ENCODE measurements at places on chromosomes 1 and 21. TPM values are rescaled to one million over a fixed set of nuclear protein-coding genes. Genes with fewer than 3 reads are reported as not detected.
A peak's percentile ranks its signal among the peaks of the same experiment; 100 is the strongest.

DNA sequence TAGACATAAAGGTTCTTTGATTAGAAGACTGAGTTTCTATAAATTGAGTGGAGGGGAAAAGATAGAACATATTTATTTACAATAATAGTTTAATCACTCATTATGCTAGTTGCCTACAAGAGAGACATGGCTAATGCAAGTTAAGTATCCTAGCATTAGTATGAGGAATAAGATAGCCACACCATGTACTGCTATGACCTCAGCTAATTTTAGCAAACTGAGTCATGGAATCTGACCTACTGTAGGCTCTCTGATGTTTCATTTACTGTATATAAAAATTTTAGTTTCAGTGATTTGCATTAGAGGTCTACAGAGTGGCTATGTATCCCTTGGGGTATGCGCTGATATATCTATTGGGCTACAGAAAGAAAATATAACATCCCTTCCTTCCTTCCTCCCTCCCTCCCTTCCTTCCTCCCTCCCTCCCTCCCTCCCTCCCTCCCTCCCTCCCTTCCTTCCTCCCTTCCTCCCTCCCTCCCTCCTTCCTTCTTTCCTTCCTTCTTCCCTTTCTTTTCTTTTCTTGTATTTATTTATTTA lies 5.8 kb downstream of the AGL start:
- DNase-seq, result no peak

DNA sequence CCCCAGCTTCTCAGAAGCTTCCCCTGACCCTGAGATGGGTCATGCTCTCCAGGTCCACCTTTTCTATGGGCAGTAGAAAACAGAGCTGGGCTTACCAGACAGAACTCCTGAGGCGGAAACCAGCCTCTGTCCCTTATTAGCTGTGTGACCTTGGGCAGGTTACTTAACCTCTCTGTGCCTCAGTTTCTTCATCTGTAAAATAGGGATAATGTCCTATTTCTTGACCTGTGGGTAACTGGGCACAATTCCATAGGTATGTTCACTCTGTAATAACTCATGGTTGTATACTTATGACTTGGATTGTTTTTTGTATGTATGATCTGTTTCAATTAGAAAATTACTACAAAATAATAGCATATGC lies 57.1 kb upstream of the EDN2 start:
- DNase-seq, result no peak

DNA sequence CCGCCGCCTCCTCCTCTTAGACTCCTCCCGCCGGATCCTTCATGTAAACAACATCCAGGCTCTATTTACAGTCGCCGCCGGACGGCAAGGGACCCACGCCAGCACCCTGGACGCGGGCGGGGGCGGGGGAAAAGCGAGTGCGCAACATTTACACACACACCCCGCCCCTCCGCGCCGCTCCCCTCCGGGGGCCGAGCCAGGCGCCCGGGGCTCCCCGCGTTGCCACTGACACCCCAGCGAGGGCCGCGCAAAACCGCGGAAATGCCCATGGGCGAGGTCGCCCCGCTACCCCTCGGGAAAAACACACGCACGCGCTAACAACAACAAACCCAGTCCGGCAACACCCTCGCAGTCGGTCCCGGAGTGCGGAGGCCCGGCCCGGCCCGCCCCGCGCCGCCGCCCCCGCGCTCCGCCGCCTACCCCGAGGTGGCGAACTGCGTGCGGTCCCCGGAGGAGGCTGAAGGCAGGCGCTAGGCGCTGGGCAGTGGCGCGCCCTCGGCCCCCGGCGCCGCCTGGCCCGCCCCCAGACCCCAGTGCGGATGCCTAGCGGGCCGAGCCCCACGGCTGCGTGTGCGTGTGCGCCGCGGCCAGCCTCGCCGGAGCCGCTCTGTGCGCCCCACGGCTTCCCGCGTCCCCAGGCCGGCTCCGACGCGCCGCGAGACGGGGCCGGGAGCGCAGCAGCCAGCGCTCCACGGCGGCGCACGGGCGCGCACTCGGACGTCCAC lies 81.1 kb upstream of the AK4 start:
- no peak for DNase-seq

DNA sequence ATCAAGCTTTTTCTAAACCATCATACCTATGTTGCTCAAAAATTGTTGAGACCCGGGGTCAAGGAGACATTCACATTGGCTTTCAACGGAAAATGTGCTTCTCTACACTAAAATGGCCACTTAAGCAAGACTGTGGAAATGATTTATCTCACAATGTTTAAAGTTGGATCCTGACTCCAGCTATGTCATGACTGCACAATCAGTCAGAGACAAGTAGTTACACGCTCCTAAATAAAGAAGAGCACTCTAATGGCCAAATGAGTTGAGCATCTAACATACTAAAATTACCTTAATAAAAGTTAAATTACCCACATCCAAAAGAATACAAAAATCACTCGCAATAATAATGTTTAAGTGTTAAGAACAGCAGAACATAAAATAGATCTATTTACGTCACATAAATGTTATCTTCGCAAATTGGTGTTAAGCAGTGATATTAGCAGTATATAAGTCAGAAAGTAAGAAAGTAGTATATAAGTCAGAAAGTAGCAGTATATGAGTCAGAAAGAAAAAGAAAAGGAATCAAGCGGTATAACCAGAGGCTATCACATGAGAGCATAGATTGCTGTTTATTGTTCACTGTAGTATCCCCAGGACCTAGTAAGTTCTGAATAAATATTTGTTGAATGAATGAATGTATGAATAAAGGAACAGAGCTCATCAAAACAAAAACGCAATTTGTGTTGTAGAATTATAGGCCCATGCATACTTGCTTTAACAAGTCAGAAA lies 28.4 kb downstream of the ZNF281 start:
- DNase-seq, result no peak

DNA sequence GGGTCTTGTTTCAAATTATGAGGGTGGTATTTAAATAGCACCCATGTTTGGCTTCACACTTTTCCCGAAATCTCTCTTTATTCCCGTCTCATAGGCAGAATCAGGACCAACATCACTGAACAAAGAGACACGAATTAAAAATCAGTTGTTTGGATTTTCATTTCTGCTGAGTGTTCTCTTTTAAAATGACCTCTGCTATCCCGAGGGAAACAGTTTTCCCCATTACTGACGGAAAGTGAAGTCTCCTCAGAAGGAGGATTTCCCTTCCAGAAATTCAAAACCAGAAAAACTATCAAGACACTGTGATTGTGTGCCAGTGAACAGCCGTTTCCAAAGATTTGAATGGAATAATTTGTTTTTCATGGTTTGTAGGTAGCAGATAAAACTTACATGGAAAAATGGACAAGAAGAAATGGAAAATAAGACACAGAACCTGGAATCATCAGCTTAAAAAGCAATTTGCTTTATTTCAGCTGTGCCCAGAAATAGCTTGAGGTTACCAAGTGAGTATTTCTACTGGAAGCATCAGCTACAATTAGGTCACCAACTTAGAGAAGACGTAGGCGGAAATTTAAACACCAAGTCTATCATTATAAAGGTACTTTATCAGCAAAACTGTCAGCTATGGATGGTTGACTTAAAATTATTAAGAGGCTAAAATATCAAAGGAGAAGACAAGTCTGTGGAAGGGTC lies 68.5 kb downstream of the RUNX1 start:
- DNase-seq, result no peak

DNA sequence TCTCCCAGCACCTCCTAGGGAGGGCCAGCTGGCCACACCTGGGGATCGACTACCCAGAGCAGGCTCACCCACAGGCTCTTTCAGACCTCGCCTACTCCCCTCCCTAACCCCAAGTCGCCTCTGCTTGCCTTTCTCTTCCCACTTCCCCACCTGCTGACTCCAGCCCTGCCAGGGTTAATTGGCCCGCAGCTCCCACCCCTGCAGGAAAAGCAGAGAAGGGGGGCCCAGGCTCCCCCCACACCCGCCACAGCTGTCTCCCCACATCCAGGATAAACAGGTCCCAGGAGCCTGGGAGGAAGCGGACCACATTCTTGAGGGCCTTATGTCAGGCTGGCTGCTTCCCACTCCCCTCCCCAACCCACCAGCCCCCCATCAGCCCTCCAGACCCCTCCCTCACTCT lies 45.0 kb downstream of the TAS1R2 start:
- DNase-seq, result no peak

DNA sequence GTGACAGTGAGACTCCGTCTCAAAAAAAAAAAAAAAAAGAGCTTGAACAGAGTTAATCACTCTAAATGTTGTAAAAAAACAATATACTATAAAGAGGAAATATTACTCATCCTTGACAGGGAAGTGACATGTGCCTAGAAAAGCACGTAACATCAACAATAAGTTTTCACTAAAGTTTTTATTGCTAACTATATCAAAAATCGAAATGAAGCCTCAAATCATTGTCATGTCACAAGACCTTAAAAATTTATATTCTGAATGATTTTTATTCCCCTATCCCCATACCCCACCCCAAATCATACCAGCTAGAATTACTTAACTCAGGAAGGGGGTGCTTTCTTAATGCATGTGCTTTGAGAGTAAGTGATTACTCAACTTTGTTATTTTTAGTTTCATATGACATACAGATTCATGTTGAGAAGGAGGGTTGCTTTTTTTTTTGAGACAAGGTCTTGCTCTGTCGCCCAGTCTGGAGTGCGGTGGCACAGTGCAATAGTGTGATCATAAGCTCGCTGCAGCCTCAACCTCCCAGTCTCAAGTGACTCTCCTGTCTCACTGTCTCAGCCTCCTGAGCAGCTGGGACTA lies 53.6 kb upstream of the MUTYH start:
- DNase-seq, result no peak

DNA sequence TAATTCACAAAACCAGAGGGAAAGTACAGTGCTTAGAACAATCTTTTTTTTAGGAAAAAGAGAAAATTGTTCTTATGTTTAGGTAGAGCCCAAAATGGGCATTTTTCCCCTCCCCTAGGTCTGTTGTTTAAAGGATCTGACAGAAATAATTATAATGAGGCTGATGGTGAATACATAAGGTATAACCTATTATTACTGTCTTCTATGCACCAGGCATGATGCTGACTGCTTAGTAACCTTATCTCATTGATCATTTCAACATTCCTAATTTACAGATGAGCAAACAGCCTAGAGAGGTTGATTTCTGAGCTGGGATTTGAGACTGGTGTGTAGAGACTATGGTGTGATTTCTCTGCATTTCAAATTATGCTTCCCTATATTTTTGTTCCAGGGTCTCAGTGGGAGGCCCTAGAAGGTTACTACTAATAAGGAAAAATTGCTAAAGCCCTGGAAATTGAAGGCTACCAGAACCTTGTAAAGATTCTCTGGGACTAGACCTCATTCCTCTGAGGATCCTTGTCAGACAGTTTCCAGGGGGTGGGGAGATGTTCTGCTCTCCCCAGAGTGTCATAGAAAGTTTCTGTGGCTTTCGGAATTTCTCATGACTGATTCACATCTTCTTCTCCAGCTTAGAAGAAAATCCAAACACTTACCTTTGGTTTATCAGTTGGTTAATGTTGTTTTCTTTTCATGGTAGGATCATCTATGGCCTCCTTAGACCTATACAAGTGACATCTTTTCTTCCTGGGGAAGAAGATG lies 44.9 kb downstream of the ROR1 start:
- no peak for DNase-seq

DNA sequence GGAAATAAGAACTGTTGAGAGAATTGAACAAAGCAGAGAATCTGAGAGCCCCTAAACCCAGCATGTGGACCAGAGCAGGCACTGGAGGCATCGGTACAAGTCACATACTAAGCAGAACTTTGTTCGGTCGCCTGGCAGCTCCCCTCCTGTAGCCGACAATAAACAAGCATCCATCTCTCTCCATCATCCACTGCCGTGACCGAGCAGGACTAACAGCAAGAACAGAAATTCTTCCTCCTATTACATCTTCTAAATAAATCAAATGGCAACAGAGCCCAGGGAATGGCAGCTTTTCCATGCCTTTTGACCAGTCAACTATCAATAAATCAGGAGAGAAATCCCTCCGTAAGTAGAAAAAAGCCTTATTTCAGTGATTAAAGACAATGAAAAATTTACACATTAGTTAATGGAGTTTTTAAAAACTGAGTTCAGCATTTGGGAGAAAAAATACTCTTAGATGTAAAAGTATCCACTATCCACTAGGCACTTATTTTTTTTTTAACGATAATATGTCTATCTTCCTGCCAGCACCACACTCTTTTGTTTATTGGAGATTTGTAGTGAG lies 36.5 kb downstream of the PTPN14 start:
- no peak for DNase-seq

DNA sequence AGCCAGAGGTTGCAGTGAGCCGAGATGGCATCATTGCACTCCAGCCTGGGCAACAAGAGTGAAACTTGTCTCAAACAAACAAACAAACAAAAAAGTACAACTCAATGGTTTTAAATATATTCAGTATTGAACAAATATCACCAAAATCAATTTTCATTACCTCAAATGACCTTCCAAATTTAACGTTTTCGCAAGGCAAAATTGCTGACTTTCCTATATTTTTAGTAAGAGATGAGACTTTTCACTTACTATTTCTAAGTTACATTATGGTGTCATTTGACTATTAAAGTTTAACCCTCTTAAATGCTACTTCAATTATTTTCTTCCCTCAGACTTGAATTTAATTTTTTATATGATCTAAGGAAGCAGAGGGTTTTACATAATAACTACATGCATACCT lies 23.0 kb upstream of the ABCB10 start:
- DNase-seq, result no peak

DNA sequence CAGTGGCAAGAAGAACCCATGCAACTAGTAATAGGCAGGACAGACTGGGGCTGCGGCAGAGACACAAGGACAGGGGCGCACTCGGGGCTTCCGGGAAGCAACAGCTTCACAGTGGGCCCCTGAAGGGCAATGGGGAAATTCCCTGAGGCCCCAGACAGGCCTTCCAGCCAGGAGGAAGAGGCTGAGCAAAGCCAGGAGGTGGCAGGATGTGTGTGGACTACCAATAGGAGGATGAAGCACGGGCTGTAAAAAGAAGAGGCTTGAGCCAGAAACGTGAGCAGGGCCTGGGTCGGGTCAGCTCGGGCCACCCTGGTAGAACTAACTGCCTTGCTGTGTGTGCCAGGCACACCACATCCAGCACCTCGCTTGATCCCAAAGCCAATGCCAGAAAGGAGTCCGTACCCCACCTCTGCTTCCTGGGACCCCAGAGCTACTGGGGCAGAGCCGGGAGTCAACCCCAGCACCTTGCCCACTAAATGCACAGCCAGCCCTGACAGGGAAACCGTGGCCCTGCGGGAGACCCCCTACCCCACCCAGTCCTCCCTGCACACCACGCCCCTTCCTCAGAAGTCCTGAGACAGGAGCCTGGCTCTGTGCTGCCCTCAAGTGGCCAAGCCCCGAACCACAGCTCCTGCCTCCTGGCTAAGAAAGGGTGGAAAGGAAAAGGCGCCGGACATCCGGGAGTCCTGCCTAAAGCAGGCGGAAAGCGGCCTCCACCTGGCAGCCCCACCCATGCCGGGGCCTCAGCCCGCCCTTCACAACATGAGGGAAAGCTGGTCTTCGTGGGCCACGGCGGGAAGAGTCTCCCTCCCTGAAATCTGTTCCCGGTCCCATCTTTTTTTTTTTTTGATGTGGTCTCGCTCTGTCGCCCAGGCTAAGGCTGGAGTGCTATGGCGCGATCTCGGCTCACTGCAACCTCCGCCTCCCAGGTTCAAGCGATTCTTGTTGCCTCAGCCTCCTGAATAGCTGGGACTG lies 33.7 kb downstream of the TTC39A start:
- DNase-seq, result peak; percentile 78

The VAV3 gene
- polyA plus RNA-seq, result 118 TPM

The NTNG1 gene
- polyA plus RNA-seq, result 26.3 TPM

The SH2D2A gene
- polyA plus RNA-seq, result 1.5 TPM

The KRTAP6-3 gene
- not detected for polyA plus RNA-seq

The OR2L13 gene
- polyA plus RNA-seq, result not detected

The DUSP12 gene
- 40.6 TPM for polyA plus RNA-seq

The COL9A2 gene
- 28.5 TPM for polyA plus RNA-seq

The LORICRIN gene
- polyA plus RNA-seq, result not detected
